NCI-H1048 (cell line): ENCODE measurements at places on chromosomes 16 and 17.

DNA sequence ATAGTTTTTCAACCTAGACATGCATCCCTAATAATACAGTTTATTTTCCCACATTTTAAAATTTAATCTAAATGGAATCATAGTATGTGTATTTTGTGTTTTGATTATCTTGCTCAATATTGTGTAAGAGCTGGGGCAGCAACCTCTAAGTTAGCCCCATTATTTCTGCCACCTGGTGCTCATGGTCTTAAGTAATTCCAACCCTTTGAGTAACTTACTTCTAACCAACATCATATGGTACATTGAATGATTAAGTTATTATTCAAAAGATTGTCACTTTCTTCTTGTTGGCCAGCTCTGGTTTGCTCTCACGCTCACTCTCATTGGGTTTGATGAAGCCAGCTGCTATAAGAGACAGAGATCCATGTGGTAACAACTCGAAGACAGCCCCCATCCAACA lies 3.9 kb upstream of the KRTAP4-3 start:
- no peak for DNase-seq

GRCh38 chr17:48795444-48796162 lies 21.4 kb downstream of the TTLL6 start:
- DNase-seq, result no peak

- DNase-seq, result no peak
These were observed 8.2 kb downstream of the ARL4D start for GRCh38 chr17:43406676-43407645.

- no peak for DNase-seq
These were observed 4.1 kb downstream of the TRIM65 start for GRCh38 chr17:75892556-75893224.

- DNase-seq, result no peak
These were observed 33.1 kb upstream of the PHB1 start for GRCh38 chr17:49447628-49448302.

DNA sequence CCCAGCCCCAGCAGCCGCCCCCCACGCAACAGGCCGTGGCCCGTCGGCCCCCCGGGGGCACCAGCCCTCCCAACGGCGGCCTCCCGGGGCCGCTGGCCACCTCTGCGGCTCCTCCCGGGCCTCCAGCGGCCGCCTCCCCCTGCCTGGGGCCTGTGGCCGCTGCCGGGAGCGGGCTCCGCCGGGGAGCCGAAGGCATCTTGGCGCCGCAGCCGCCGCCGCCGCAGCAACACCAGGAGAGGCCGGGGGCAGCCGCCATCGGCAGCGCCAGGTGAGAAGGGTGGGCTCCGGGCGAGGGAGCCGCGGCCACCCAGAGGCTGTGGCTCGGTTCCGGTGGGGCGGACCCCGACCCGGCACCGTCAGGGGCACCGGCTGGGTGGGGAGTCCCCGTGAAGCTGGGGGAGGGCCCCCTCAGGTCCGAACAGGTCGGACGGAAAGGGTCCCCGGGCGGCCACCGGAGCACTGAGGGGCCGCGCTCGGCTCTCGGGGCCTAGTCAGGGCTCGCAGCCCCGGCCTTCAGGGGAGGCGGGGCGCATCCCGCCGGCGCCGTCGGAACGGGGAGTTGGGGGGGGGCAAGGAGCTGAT lies 583 bp downstream of the ATXN2L start:
- DNase-seq, result no peak

GRCh38 chr16:13999071-13999894 lies 71.8 kb upstream of the MRTFB start:
- DNase-seq, result no peak

DNA sequence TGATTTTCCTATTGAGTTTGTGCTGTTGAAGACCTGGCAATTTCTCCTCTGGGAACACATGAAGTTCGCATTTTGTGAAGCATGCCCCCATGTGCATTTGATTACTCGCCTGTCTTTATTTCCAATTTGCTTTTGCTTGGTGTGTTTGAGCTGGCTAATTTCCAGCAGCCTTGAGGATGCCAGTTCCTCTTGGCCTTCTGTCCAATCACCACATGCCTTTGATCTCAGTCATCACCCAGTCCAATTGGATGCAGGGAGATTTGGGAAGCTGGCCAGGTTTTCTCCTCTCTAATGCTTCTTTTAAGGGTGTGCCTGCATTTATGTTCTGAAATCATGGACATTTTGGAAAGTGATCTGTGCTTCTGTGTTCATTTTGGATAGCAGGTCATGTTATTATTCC lies 3.8 kb upstream of the TMEM100 start:
- DNase-seq, result no peak

DNA sequence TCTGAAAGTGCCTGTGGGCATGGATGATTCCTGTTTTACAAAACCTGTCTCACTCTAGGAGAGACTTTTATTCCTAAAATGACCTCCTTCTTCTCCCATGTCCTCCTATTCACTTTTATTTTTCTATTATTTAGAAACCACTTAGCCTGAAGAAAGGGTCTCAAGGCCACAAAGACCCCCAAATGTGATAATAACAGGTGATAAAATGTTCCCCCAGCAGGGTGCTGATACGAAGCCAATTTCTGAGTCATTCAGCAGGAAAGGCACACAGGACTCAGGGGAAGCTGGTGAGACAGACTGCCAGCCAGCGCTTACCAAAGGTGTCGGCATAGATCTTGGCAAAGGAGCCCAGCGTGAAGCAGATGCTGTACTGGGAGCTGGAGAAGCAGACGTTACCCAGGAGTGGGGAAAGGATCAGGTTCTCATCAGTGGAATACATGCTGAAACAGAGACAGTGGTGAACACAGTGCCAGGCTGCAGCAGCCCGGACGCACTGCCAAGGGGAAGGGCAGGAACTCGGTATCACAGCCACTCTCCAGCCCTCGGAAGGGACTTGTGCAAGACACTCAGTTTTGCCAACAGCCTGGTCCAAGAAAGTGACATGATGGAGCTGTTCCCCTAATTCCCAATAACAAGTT lies 24.6 kb downstream of the HIGD1B start:
- no peak for DNase-seq

DNA sequence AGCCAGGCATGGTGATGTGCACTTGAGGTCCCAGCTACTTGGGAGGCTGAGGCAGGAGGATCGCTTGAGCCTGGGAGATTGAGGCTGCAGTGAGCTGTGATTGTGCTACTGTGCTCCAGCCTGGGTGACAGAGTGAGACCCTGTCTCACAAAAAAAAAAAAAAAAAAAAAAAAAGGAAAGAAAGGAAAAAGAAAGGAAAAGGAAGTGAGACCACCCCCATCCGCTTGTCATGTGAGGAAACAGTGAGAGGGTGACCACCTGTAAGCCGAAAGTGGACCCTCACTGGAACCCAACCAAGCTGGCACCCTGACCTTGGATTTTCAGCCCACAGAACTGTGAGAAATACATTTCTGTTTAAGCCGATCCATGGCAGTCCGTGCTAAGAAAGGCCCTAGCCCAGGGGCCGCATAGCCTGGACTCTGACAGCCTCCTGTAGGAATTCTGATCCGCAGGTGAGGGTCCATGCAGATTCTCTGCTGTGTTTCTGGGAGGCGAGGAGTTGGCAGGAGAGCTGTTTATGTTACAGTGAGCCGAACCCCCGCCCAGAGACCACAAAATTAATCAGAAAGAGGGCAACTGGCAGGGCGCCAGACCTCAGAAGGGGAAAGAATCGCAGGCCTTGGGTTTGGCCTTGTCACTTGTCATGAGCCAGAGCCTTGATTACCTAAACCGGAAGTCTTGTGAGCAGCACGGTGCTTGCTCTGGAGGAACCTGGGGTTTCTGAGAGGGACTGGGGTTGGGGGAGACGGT lies 945 bp downstream of the SGSH start:
- DNase-seq, result peak; percentile 18

DNA sequence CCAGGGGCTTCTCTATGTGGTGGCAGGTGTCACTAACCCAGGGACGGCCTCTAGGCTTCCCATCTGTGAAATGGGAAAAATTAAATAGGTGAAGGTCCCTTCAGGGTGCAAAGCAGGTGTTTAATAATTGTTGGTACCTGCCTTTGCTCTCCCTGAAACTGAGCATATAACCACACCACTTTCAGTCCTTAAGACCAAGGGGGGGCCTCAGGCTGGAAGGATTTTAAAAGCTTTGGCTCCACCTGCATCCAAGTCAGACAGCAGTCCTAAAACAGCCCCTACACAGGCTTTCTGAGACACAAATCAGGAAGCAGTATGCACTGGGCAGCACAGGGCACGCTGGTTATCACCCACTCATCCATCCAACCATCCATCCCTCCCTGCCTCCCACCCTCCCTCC lies 55.0 kb downstream of the TK2 start:
- DNase-seq, result no peak

GRCh38 chr16:30534368-30535105 lies at the start of gene ZNF747:
ZNF747 (minus strand) TSS chr16:30534858; CDS start chr16:30534679, 179 bp downstream.
- peak; percentile 63 for DNase-seq

DNA sequence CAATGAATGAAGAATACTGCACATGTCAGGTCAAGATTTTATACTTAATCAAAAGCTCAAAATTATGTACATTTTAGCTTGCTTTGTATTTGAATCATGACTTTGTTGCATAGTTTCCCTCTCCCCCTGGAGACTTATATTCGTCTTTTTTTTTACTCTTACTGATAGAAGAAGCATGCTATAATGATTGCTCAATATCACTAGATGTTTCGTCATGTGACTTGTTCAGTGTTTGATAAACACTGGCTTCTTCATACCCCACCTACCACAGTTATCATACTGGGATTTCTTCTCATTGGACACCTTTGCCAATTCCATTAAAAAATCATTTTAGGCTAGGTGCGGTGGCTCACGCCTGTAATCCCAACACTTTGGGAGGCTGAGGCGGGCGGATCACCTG lies 148.7 kb downstream of the FTO start:
- no peak for DNase-seq

GRCh38 chr17:60086818-60087591 lies 8.3 kb upstream of the HEATR6 start:
- no peak for DNase-seq

DNA sequence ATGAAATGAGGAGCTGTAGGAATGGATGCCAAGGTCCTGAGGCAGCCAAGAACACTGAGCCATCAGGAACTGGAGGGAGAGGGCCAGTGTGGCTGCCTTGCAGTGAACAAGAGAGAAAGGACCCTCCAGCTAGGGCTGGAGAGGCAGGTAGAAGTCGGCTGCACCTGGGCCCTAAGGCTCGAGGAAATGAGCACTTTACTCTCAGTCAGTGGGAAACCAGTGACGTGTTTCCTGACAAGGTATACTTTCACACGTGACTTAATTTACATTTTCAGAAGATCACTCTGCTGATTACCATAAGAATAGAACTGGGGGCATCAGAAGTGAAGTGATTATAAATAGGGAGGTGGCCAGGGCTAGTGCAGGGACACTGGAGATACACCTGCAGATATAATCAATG lies 115.2 kb downstream of the C17orf67 start:
- DNase-seq, result no peak

- DNase-seq, result no peak
These were observed 4.2 kb downstream of the PYCARD start for GRCh38 chr16:31198207-31198882.

DNA sequence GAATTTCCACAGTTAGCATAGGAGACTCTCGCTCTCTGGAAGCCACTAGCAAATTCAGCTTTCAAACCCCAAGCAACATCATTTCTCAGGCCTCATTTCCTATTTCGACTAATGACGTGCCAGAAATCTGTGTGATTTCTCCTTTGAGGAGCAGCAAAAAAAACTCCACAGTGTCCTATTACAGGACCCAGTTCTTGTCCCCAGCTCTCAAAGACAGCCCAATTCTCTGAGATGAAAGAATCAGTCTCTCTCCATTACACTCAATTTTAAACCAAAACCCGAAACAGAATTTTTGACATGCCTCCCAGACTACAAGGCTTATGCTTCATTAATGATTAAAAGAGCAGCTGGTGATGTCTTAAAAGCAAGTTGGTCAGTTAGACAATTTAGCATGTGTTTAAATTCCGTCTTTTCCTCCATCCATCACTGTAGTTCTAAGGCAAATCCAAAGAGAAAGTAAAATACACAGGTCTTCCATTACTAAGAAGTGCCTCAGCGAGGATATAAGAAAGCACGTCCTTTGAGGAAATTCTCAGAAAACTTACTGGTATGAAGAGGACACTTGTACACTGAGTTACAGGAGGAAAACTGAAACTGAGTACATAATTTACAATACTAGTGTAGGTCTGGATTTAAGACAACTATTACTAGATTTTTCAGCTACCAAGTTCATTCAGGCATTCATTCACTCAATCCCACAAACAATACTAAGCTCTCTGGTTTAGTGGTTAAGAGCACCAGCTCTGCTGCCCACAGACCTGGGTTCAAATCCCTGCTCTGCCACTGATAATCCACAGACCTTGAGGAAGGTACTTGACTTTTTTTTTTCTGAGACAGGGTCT lies 12.5 kb downstream of the TOM1L2 start:
- no peak for DNase-seq

DNA sequence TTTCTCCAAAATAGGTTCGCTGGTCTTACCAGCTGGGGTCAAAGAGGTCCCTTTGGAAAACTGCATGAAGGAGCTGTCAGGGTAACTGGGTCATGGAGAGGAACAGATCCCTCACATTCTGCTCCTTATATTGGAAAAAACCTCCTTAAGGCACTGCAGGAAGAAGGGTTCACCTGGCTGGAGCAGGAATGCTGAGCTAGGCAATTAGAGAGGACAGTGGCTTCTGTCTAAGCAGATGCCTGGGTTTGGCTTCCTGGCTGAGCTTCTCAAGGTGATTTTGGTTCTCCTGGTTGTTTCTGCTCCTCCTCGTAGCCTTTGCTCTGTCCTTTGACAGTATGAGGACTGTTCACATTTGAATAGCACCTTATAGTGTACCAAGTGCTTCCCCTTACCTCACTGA lies 19.6 kb downstream of the ITGB3 start:
- no peak for DNase-seq

DNA sequence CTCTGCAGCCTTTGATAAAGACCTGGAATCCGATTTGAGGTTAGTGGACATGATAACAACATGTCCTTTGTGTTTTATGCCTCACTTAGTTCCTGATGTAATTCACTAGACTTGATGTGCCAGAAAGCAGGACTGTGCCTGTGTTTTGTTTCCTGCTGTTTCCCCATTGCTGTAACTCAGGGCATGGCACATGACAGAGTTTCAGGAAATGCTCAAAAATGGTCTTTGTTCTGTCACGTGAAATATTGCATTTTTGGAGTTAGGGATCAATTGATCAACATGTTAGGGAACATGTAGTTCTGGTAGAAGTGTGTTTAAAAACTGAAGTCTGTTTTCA lies 32.8 kb downstream of the DHX38 start:
- no peak for DNase-seq

GRCh38 chr17:79917902-79918484 lies 78.8 kb upstream of the CBX4 start:
- DNase-seq, result no peak

DNA sequence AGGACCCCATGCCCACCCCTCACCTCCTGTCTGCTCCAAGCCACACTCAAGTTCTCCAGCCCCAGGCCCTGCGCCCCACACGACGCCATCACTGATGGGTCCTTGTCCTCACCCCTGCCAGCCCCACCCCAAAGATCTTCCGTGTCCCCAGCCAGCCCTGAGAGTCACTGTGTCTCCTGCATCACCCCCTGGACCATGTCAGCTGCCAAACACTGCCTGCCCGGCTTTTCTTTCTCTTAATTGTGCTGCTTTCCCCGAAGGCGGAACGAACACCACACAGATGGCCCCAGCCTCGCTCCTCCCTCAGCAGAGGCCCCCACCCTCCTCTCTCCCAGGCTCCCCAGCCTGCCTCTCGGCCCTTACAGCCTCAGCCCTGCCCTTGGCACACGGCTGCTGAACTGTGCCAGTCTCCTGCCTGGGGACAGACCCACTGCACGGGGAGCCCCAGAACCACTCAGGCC lies 4.8 kb upstream of the GAA start:
- no peak for DNase-seq

- DNase-seq, result no peak
These were observed 48.9 kb downstream of the TEX2 start for GRCh38 chr17:64213995-64214811.

- DNase-seq, result no peak
These were observed 11.5 kb upstream of the MMD start for GRCh38 chr17:55433029-55433628.

GRCh38 chr16:87392821-87393679 lies 914 bp downstream of the MAP1LC3B start:
- DNase-seq, result no peak
